NT2/D1 (cell line): ENCODE measurements at places on chromosomes 6 and 20.
A peak's percentile ranks its signal among the peaks of the same experiment; 100 is the strongest.

DNA sequence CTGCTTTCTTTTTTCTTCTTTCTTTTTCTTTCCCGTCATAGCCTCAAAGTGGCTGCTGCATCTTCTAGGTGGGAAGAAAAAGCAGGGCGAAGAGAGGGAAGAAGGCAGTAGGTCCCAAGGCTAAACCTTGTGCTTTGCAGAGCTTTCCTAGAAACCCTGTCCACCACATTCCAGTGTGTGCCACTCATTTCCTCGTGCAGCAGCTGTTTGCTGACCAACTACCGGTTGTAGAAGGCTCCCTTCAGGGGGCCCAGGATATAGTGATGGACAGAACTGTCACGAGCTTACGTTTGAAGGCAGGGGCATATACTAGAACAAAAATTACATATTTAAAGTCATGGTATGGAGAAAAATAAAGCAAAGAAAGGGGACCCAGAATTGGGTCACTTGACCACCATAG, 103.0 kb downstream of the SASH1 start:
- DNase-seq = no peak

DNA sequence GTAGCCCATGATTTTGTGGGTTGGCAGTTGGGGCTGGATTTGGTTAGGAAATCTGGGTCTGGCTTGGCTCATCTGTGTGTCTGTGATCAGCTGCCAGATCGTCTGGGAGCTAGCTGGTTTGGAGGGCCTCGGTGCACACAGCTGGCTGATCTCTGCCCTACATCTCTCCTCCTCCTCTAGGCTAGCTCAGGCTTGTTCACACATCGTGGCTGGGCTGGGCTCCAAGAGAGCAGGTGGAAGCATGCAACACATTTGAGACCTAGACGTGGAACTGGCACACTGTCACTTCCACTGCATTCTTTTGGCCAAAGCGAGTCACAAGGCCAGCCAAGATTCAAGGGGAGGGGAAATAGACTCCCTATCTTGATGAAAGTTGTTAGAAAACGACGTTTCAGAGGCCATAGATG, 15.9 kb downstream of the NDUFAF5 start:
- DNase-seq = no peak

- no peak for DNase-seq
Observed at GRCh38 chr6:33966536-33966935, 162.7 kb upstream of the MLN start.

DNA sequence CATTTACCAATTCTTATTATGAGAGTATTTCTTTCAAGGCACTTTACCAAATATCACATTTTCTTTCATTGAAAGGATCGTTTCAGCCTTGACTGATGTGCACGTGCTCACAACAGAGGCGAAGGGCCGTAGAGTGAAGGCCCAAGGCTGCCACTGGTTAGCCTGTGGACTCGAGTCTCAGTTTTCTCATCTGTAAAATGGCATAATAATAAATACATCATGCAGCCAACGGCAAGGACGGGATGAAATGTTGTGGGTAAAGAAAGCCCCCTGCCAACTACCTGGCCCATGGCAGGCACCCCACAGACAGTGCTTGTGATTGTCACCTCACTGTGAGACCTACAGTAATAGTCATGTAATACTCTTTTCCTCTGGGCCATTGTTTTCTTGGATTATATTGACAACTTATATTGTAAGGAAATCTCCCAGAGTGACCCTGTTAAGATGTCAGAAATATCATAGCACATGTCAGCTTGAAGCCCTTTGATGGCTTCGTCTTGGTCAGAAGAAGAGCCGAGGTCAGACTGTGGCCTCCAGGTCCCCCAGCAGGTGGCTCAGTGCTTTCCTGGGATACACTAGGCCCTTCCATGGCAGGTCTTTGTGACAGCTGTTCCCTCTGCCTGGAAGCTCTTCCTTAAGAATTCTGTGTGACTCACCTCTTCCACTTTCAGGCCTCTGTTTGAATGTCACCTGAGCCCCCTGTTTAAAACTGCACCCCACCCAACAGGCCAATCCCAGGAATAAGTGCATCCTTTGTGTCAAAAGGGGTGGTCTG, 36.3 kb downstream of the FAM50B start:
- DNase-seq = peak; percentile 42

GRCh38 chr6:3293271-3294155, 34.8 kb downstream of the PSMG4 start:
- no peak for DNase-seq

- no peak for DNase-seq
Observed at GRCh38 chr6:165834613-165835259, 171.7 kb upstream of the PDE10A start.

- DNase-seq = no peak
Observed at GRCh38 chr6:144920391-144920961, 635.3 kb downstream of the UTRN start.

GRCh38 chr20:63553933-63554290, at the start of gene FNDC11:
FNDC11 (plus strand) TSS chr20:63554159; CDS start chr20:63555664, 1,505 bp downstream.
- no peak for DNase-seq
